Hindlimb muscle (tissue), 1 donor: ENCODE measurements at places on chromosomes 11 and 22. TPM values are rescaled to one million over a fixed set of nuclear protein-coding genes. Genes with fewer than 3 reads are reported as not detected.

Gene ZNF280B
- polyA plus RNA-seq: 7.6 TPM

Gene SPDYC
- not detected for polyA plus RNA-seq

Gene PHLDA2
- 0.52 TPM for polyA plus RNA-seq

Gene ESAM
- 65.1 TPM for polyA plus RNA-seq

Gene ART1
- polyA plus RNA-seq: 7.6 TPM

Gene TMPRSS4
- 0.08 TPM for polyA plus RNA-seq

Gene SCN2B
- polyA plus RNA-seq: 2.9 TPM

Gene FXYD6
- 227 TPM for polyA plus RNA-seq

Gene SELENOO
- 17.8 TPM for polyA plus RNA-seq

Gene NCF4
- 4.5 TPM for polyA plus RNA-seq

Gene NAALADL1
- polyA plus RNA-seq: 7.4 TPM

Gene DBX1
- 8.0 TPM for polyA plus RNA-seq

Gene TRIM22
- 12.1 TPM for polyA plus RNA-seq

Gene NXPE1
- polyA plus RNA-seq: not detected

Gene ELMOD1
- polyA plus RNA-seq: 6.9 TPM

Gene UPB1
- 0.40 TPM for polyA plus RNA-seq

Gene PLEKHA7
- 5.7 TPM for polyA plus RNA-seq

Gene API5
- 38.7 TPM for polyA plus RNA-seq

Gene OR8A1
- polyA plus RNA-seq: 0.37 TPM

Gene OR52I2
- polyA plus RNA-seq: not detected

Gene PKP3
- 0.36 TPM for polyA plus RNA-seq

Gene MS4A2
- 0.10 TPM for polyA plus RNA-seq

Gene PDE2A
- polyA plus RNA-seq: 22.4 TPM

Gene DRD4
- polyA plus RNA-seq: 1.2 TPM
